Bronchial smooth muscle cell (primary cell): ENCODE measurements at places on chromosomes 7 and 10. TPM values are rescaled to one million over a fixed set of nuclear protein-coding genes. Genes with fewer than 3 reads are reported as not detected.

The NACAD gene
- total RNA-seq: 1.7 and 2.8 TPM in 2 replicates

The IDI2 gene
- 0.09 TPM in 1 of 2 replicates, not detected in the other for total RNA-seq

The KCND2 gene
- total RNA-seq: 3.3 and 5.0 TPM in 2 replicates

The SPRN gene
- 0.17 and 0.63 TPM in 2 replicates for total RNA-seq

The RBP3 gene
- total RNA-seq: not detected in 2 replicates

The HABP2 gene
- total RNA-seq: not detected in 2 replicates
